ENCODE measurements at places on chromosomes 4 and X. TPM values are rescaled to one million over a fixed set of nuclear protein-coding genes. Genes with fewer than 3 reads are reported as not detected.

Gene ZNF718
- total RNA-seq: 4.5 TPM

Gene ABLIM2
- total RNA-seq: not detected

Gene PRSS12
- 27.1 TPM for total RNA-seq

Gene MAB21L2
- not detected for total RNA-seq

Gene SSX4
- total RNA-seq: not detected

Measured in fibroblast of the aortic adventitia (primary cell).